D341Med (cell line): ENCODE measurements at places on chromosomes 3 and 15.

GRCh38 chr15:96750361-96750760 lies 419.9 kb downstream of the NR2F2 start:
- DNase-seq, result no peak

- DNase-seq, result no peak
These were observed 14.7 kb downstream of the ST3GAL6 start for GRCh38 chr3:98777801-98778220.

DNA sequence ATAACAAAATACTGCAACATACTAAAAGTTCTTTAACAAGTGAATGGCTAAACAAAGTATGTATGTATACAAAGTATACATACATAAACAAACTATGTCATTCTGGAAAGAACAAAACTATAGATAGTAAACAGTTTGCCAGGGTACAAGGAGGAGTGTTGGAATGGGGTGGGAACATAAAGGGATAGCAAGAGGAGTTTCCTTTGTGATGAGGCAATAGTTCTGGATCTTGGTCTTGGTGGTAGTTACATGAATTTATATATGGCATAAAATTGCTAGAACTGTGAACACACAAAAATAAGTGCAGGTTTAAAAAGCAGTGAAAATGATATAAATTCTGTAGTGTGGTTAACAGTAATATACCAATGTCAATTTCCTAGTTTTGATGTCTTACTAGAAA lies 22.0 kb downstream of the ZNF148 start:
- no peak for DNase-seq

- no peak for DNase-seq
These were observed 3.3 kb downstream of the FETUB start for GRCh38 chr3:186643493-186643892.

- no peak for DNase-seq
These were observed 2.8 kb downstream of the PLSCR2 start for GRCh38 chr3:146466604-146467003.

DNA sequence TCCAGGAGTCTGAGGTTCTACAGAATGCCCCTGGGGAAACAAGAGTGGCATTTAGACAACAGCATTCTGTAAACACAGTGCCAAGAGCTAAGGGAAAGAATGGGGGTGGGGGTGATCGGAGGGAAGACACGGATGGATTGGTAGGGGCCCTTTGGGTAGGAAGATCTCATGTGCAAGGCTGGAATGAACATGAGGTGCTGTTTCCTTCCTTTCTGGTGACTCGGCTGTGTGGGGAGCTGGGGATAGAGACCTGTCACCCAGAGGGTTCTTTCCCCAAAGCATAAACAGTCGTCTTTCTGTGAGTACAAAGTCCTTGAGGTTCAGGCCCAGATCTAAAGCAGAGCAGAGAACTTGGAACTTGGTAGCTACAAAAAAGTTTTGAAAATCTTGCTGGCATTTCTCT lies 11.7 kb downstream of the TPM1 start:
- DNase-seq, result no peak

DNA sequence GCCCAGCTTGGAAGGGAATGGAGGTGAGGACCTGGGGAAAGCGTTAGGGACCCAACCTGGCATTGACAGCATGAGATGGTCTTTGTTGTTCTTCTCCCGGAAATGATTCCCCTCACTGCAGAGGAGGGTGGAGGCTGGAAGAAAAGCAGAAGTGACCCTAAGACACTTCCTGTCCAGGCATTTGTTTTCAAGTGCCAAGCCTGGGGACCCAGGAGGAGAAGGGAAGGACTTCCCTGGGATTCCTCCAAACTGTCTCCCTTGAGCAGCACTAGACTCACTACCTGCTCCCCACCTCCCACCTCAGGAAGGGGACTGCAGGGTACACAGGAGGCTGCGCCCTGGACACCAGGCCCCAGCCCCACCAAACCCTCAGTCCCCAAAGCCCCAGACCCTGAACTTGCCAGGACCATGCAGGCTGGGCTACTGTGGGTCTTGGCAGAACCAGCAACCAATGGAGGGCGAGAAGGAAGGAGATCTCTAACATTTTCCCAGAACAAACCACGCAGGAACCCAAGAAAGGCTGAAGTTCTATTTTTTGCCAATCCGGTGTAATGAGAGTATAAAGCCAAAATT lies 9.8 kb upstream of the VIPR1 start:
- no peak for DNase-seq

DNA sequence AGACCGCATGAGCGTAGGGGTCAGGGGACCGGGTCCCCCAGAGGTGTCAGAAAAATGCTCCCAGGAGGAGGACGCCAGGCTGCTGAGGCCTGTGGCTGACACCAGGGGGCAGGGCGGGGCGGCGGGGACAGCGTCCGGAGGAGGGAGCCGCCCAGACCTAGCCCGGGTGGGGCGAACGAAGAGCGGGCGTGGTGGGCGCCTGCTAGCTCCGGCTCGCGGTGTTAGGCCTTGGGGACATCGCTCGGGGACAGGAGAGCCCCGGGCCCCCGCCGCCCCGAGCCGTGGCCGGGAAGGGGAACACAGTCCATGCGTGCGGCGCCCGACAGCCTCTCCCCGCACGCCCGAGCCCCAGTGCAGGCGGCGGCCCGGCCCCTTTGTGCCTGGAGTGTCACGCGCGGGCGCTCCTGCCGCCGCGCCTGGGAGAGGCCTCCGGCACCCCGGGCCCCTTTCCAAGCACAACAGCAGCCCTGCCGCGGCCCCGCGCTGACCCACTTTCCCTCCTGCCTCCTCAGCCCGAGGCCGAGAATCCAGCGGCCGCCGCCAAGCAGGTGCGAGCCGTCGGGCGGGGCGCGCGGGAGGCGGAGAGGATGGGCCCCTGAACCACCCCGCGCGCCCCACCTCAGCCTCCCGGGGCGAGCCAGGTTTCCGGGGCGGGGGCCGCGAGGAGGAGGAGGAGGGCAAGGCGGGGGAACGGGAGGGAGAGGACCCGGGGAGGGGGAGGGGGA lies 111.0 kb upstream of the KLF13 start:
- peak; percentile 93 for DNase-seq

DNA sequence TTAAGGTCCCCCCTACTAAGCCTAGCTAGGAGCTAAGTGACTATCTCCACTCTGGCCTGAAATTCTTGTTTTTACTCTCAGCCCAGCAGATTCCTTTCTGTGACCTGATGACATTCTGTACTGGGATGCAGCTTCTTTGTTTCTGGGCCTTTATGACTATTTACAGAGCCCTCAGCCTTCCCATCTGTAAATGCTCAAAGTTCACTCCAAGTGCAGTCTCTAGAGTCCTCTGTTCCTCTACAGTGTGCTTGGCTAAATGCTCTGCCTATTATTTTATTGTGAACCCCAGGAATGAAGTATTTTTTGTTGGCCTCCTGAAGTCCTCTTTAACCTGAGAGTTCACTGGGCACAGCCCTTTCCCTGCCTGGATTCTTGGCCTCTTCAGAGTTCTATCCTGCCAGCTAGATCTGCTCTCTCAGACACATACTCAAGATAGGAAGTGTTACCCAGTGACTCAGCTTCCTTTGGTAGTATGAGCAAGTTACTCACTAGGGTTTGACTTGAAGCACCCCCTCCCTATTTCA lies 278.1 kb upstream of the P2RY1 start:
- no peak for DNase-seq

DNA sequence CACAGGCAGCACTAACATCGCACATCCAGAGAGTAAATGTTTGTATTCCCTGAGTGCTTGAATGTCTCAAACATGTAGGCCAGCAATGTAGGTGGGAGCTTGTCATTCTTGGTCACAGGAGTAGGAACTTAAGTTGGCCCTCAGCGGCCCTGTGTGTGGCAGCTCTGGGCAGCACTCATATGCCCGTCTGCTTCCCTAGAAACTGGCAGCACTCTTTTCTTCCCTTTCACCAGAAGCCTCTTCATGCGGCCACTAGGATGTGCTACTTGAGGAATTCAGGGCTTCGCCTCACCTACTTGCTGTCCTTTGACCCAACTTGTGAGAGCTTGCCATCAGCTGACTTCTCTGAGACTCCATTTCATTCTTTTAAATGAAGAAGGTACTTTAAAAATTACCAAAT lies 69.5 kb downstream of the TIPARP start:
- no peak for DNase-seq

GRCh38 chr15:60901647-60902046 lies 327.5 kb downstream of the RORA start:
- DNase-seq, result no peak

DNA sequence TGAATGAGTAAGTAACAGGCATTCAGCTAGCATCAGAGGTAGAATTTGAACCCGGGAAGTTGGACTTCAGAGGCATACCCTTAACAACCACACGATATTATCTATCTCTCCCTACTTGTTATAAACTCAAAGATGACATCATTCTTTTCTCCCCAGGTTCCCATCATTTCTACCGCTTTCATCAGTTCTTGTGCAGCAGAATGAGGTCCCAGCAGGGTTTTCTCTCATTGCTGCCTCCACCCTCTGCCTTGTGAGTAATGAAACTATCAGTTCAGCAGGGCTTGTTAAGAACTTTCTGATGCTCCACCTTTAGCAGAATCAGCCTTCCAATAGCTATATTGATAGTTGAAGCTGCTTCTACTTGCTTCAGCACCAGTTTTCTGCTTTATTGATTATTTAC lies 487.5 kb upstream of the KCNMB2 start:
- DNase-seq, result no peak

DNA sequence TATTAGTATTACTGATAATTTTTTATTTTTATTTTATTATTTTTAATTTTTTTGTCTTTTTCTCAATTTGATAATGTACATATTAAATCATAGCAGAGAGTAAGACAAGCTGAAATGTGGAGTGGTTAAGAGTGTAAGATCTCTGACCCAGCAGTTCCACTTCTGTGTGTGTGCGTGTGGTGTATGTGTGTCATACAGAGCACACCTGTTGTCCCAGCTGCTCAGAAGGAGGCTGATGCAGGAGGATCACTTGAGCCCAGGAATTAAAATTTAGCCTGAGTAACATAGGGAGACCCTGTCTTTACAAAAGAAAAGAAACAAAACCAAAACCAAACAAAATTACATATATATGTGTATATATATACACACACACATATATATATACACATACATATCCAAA lies 1.4 kb upstream of the CIDEC start:
- DNase-seq, result no peak

DNA sequence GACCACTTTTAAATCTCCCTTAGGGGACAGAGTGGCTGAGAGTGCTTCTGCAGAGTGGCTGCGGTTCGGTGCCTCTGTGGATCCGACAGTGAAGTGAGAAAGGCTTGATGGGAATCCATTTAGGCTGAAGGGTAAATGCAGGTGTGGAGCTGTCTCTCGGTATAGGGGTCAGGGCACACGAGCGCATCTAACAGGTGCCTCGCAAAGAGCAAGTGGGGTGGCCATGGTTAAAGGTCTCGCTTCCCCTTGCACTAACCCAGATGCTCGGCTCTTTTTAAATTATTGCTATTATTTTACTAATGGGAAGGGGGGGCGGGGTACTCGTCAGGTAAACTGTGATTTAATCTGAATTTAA lies 598 bp upstream of the GJD2 start:
- no peak for DNase-seq

DNA sequence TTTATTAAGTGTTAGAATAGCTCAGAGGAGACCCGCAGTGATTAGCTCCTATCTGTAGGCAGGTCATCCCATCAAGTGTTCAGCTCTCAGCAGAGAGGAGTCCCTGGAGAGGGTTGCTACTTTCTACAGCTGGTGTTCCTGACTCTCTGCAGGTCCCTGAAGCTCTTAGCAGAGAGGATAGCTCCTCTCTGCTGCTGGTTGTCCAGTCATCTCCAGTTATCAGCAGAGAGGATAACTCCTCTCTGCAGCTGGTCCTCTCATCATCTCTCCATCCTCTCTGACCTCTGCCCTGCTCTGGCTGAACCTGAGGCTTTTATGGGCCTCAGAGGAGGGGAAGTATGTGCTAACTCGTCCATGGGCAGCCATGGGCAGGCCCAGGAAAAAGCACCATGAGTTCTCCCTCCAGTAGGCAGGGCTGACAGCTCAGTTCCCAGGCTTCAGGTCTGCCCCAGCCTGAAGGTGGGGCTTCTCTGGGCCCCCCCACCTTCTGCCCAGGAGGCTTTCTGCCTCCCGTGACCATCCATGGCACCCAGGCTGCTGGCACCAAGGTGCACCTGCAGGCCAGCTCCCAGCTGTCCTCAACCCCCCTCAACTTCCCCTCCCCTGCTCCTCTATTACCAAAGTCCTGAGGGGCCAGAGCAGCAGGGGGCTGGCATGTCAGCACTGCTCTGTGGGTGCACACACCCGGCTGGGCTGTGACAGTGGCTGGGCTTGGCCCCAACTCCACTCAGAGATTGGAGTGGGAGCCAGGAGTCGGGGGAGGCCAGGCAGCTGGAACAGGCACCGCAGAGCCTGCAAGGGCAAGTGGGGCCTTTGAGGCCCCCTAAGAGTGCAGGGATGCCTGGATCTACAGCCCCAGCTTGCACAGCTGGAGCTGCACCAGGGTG lies 98.9 kb upstream of the FRMD4B start:
- DNase-seq, result no peak
